ENCODE measurements at places on chromosomes 16 and 17.

DNA sequence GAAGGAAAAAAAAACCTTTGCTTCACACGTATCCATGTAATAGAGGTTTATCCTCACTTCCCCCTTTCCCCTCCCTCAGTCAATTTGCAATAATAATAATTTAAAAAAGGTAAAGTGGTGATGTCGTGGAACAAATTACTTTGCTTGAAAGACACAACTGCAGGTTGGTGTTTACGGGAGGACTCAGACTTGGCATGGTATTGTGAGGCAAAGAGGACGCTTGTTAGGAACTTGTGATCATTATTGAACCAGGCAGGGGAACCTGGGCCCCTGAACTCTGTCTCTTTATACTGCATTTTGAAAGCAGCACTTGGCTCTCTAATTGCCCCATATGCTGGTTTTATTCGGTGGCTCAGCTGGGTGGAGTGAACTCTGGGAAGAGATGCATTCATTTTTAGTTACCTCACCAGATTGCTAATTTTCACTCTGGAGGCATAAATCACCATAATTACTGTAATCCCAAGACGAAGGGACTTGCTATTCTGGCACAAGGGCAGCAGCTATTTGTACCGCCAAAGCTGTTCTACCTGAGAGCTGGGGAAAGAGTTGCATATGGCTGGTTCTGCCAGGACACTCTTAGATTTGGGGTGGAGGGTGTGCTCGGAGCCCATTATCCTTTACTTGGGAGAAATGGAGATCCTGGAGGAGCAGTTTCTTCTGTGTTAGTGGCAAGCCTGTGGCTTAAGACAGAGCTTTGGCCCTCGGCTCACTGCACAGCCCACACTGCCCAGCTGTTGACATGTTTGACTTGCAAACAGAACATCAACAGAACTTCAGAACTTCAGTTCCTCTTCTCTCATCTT, 5.7 kb upstream of the DHX8 start:
- DNase-seq = no peak

- DNase-seq = no peak
Observed at GRCh38 chr17:7312432-7313087, 2.6 kb downstream of the GPS2 start.

- DNase-seq = no peak
Observed at GRCh38 chr17:82064433-82065192, 991 bp downstream of the DUS1L start.

- DNase-seq = no peak
Observed at GRCh38 chr17:77841742-77842527, 116.6 kb upstream of the TNRC6C start.

DNA sequence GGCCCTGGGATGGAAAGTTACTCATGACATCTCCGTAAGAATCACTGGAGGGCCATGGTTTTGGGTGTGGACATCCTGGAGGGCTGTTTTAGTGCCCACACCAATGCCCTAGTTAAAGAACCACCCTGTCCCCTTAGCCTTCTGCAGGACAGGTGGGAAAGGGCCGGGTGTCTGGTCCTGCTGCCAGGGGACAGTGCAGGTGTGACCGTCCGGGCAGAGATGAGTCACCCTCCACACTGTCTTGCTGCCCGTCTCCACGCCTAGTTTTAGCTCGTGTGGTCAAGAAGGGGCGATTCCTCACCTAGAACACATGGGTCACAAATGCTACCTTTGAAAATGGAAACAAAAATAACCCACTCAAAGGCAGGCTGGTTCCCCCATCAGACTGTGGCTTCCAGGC, 17.0 kb downstream of the CEP295NL start:
- DNase-seq = no peak

DNA sequence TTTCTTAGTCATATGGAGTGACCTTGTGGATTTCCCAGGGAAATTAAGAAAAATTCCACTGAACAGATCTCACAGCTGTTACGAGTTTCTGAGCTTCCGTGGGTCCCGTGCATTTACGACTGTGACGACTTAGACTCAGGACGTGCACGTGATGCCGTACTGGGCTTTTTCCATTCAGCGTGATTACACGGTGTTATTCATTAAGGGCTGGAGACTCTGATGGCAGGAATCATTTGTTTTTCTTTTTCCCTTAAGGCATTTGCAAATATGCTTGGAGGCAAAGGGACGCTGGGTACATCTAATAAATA, 57.2 kb downstream of the TBC1D16 start:
- DNase-seq = no peak

GRCh38 chr17:80374732-80375585, 40.0 kb upstream of the ENDOV start:
- no peak for DNase-seq

- no peak for DNase-seq
Observed at GRCh38 chr16:78461087-78461486, 361.6 kb downstream of the WWOX start.

GRCh38 chr16:84614968-84615813, 2.7 kb downstream of the COTL1 start:
- no peak for DNase-seq

Data from stimulated activated CD4-positive, alpha-beta T cell treated with anti-CD3 and anti-CD28 coated beads, Interleukin-1b, Interleukin-23, amount 100 ng/mL, for 48 hours (primary cell).